ENCODE measurements at places on chromosomes 7 and 10.

GRCh38 chr7:87212498-87212897 lies 7.0 kb downstream of the TMEM243 start:
- no peak for DNase-seq

DNA sequence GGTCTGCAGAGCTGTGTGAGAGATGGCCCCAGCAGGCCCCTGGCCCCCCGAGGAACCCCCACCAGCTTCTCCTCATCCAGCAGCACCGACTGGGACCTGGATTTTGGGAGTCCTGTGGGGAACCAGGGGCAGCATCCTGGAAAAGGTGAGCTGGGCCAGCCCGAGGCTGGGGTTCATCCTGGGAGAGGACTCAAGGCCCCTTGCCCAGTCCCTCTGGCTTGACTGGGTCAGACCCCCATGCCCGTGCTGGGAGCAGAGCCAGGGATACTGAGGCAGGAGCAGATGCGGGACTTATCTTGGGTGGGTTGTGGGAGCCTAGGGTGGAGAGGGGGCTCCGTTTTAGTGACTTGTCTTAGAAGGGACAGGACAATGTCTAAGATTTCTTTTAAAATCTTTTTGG lies 47.5 kb downstream of the ZNF467 start:
- DNase-seq = no peak

GRCh38 chr10:131546086-131546810 lies 234.7 kb upstream of the TCERG1L start:
- DNase-seq = no peak

DNA sequence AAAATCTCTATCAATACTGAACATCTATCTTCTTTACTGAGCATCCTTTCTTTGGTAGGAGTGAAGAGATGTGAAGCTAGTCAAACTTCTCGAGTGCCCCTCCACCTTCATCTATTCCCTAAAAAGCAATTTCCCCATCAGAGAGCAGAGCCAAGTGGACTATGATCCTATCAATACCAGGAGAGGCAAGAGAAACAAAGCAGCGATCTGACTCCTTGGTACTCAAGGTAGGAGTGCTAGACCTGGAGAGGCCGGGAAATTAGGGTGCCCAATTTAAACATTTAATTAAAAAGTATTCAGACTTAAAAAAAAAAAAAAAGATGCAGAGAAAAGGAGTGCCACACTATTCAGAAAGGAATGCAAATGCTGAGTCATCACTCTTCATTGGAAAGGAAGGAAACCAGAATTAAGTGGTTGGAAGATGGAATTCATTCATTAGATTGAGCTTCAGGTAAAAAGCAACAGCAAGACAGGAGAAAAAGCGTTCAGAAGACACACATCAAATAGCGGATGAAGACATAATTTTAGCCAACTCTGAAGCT lies 1.6 kb downstream of the TIAL1 start:
- DNase-seq = no peak

DNA sequence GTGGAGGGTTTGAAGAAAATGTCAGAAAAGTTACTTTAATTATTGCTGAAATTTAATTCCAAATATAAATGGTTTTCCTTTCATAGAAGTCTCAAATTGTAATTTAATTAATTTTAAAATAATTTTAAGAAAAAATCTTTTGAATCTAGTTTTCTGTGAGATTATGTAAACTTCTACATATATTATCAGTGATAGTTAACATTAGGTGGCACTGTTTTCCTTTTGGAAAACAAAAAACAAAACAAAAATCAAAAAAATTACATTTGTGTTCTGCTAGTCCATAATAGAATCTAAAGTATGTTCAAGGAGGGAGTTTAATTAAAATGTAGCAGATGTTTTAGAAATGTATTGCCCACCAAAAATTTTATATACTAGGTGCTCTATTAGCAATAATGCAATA lies 1456.7 kb downstream of the REEP3 start:
- no peak for DNase-seq

- no peak for DNase-seq
These were observed 78.2 kb downstream of the ELFN1 start for GRCh38 chr7:1748076-1748838.

- no peak for DNase-seq
These were observed 746 bp upstream of the MRPS16 start for GRCh38 chr10:73253225-73253555.

DNA sequence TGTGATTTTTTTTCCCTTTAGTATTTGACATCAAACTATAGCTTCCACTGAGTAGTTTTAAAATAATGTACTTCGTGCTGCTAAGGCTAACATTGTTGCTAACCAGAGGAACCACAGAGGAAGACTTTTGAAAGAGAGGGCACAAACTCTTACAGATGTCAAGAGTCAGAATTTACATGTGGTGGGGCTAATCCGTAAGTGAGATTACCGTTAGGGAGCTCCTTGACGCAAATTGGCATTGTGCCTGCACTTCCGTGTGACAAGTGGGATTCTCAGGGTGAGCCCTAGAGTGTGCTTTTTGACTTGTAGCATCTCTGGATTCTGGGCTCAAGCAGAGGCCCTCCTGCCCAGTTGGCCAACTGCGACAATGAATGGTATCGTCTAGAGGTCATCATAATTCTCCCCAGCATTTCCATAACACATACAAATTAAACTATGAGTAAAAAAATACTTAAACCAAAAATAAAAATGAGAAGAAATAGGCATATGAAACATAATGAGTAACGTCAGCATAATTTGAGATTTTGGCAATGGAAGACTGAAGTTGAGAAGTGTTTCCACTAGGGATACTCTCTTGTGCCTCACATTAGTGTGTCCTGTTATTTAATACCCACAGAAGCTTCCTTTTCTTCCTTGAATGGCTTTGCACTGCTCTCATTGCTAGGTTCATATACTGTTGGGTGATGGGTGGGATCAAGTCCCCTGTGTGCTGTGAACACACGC lies 164.0 kb downstream of the SDK1 start:
- DNase-seq = no peak

DNA sequence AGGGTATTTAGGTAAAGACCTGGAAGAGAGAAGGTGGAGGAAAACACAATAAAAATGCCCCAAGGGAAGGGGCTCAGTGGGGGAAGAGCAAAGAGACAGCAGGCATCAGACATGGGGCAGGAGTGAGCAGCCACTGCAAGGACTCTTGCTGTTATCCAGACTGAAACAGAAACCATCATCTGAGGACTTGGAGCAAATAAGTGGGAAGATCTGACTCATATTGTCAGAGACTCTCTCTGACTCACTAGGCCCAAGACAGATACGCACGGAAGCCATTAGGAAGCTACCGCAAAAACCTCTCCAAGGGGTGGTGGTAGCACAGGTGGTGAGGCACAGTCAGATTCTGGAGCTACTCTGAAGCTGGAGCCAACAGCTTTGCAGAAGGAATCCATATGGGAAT lies 110.7 kb downstream of the RNF32 start:
- no peak for DNase-seq

DNA sequence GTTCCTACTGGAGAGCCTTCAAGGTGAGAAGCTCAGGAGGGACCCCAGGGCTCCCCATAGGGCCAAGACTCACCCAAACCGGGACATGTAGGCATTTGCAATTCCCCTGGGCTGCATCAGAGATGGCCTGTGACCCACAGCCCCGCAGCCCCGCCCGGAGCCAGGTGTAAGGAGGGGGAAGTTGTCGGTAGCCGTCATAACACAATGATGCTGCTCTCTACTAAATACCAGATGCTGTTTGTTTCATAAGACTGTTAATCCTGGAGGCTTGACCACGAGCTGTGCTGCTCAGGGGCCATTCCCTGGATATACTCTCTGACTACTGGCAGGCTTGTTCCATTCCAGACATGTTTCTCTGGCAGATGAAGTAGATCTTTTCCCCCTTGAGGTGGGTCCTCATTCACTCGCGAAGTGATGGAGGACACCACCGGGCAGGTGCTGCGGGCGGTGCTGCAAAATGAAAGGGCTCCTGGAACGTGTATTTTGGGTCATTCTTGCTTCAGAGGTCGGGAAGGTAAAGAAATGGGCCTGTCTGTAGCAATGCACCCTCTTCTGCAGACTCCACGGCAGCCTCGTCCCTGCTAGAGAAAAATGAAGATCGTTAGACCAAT lies 61.1 kb downstream of the MKI67 start:
- no peak for DNase-seq

DNA sequence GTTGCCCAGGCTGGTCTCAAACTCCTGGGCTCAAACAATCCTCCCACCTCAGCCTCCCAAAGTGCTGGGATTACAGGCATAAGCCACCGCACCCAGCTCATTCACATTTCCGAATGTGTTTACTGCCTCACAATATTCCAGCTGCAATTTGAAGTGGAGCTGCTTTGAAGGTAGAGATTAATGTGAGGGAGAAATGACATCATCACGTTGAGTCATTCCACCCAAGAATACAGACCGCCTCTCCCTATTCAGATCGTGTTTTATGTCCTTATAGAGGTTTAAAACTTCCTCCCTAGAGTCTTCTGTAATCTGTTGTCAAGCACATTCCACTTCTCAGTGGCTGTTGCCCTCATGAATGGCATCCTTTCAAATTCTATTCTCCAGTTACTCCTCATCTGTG lies 100.4 kb upstream of the PDGFA start:
- no peak for DNase-seq

DNA sequence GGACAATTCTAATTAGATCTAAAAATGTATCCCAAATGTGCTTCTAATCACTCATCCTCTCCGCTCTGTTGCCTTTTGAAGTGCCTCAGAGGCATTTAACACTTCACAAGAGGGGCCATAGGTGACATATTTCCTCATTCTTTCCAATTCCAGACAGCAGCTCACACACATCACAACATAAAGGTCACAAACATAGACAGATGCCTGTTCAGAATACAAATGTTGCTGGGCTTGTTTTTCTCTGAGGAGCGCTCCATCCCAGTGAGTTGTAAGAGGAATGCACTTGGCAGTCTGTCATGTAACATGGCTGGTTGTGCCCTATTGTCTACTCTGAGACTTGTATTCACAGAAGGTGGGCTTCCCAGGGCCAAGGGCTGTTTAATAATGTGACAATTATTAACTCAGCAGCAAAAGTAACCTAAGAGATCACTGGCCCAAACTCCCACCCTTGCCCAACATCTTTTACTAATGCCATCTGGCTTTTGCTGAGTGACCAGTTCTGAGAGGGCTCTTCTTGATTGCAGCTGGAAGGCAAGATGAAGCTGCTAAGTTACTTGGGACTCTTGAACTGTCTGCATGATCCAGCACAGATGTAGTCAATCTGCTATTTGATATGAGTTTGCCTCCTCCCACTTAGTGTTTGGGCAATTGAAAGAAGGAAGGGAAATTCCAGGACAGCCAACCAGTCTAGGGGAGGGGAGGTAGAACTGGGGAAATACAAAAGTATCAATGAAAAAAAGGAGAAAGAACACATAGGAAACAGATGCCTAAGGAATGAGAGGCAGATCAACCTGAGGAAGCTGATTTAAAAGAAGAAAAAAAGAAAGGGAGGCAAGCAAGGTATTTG lies 13.6 kb downstream of the PON2 start:
- no peak for DNase-seq

GRCh38 chr7:32481921-32482320 lies 8.3 kb downstream of the LSM5 start:
- no peak for DNase-seq

DNA sequence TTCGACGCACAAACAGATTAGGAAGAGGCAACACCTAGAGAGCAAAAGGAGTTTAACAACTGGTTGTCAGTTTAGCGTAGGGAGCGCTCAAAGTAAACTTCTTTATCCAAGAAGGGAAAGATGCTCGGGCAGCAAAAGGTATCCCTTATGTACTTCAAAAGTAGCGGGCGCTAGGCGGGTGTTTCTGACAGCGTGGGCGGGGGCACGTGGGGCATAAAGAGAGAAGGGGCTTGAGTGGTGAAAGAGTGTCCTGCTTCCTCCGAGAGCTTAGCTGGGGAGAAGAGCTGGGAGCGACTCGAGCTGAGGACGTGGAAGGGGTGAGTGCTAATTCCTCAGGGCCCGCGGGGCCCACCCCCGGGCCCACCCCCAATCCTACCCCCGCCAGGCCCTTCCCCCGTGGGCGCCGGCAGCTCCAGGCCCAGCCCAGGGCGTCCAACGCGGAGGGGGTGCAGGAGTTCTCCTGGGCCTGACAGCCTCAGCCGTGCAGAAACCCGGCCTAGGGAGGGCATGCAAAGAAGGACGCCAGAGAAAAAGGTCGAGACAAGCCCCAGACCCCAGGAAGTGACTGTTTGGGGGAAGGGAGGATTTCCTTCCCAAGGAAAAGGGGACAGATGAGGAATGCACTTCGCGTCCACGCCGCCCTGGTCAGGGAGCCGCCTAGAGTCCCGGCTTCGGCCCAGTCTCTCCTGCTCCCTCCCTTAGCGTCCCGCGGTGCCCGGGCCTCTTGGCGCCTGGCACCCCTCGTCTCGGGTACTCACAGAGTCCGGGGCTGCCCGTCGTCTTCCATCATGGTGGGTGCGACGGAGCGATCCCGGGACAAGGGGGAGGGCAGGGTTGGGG lies 868 bp downstream of the TIAL1 start:
- peak; percentile 86 for DNase-seq

DNA sequence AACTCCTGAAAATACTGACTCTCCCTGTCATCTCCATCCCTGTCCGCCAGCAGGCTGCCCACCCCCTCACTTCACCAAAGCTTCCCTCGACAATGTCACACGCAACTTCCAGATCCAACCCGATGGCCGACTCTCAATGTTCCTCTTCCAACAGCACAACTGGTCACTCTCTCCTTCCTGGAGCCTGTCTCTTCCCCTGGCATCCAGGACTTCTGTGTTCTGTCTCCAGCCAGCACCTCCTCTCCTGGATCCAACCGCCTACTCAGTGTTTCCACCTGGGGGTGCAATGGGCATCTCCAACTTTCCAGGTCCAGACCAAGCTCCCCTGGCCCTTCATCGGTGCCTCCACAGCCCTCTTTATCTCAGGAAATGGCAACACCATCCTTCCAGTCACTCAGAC lies 8.6 kb downstream of the CPA5 start:
- no peak for DNase-seq

Data from left lung (tissue), 14 donors.